Stimulated activated CD4-positive, alpha-beta T cell treated with anti-CD3 and anti-CD28 coated beads, Interleukin-2, amount 100 ng/mL, for 48 hours (primary cell): ENCODE measurements at places on chromosomes 1 and 21.

- DNase-seq: no peak
Measured at GRCh38 chr1:150162862-150163706, 13.4 kb downstream of the PLEKHO1 start.

- no peak for DNase-seq
Measured at GRCh38 chr1:186093437-186093836, 281.6 kb downstream of the TPR start.

DNA sequence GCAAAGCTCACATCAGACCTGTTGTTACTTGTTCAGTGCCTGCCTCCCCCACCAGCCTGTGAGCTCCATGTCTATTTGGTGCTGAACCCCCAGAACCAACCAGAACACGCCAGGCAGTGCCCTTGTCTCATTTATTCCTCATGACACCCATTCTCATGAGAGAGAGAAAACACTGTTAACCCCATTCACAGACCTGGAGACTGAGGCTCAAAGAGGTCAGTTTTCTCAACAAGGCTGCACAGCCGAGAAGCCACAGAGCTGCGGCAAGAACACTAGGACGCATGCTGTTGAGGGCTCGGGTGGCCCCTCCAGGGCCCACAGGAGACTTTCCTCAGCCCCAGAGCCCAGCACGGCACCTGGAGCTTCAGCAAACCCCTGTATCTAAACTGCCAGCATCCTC, 13.1 kb downstream of the KCNN3 start:
- no peak for DNase-seq

GRCh38 chr1:105317976-105318375, 1568.3 kb downstream of the AMY1C start:
- DNase-seq: no peak
